ENCODE measurements at places on chromosomes 4 and X. TPM values are rescaled to one million over a fixed set of nuclear protein-coding genes. Genes with fewer than 3 reads are reported as not detected.

Gene TMEM150C
- not detected for total RNA-seq

Gene TCEAL6
- not detected for total RNA-seq

Gene USP27X
- 1.2 TPM for total RNA-seq

Gene GAGE1
- not detected for total RNA-seq

Gene COL25A1
- total RNA-seq: not detected

Gene MAGEB16
- total RNA-seq: not detected

Gene CDS1
- 0.07 TPM for total RNA-seq

Gene CABS1
- not detected for total RNA-seq

Gene HSFX4
- not detected for total RNA-seq

Gene TIMP1
- total RNA-seq: 26.1 TPM

Gene CPE
- not detected for total RNA-seq

Gene SMIM10
- total RNA-seq: 0.39 TPM

Gene MORF4L2
- total RNA-seq: 214 TPM

Gene DUSP21
- not detected for total RNA-seq

Gene NDST3
- total RNA-seq: not detected

Gene CXCL1
- total RNA-seq: not detected

All from activated naive CD4-positive, alpha-beta T cell treated with anti-CD3 and anti-CD28 coated beads, Interleukin-2, amount 50 U/mL, for 72 hours (primary cell).